ENCODE measurements at places on chromosomes 7 and 10. TPM values are rescaled to one million over a fixed set of nuclear protein-coding genes. Genes with fewer than 3 reads are reported as not detected.

Gene OGDH
- total RNA-seq: 79.4 TPM

Gene HABP2
- 5.6 TPM for total RNA-seq

Gene ANKRD26
- 26.1 TPM for total RNA-seq

Gene HOXA10
- 87.5 TPM for total RNA-seq

Gene PHYH
- total RNA-seq: 22.0 TPM

DNA sequence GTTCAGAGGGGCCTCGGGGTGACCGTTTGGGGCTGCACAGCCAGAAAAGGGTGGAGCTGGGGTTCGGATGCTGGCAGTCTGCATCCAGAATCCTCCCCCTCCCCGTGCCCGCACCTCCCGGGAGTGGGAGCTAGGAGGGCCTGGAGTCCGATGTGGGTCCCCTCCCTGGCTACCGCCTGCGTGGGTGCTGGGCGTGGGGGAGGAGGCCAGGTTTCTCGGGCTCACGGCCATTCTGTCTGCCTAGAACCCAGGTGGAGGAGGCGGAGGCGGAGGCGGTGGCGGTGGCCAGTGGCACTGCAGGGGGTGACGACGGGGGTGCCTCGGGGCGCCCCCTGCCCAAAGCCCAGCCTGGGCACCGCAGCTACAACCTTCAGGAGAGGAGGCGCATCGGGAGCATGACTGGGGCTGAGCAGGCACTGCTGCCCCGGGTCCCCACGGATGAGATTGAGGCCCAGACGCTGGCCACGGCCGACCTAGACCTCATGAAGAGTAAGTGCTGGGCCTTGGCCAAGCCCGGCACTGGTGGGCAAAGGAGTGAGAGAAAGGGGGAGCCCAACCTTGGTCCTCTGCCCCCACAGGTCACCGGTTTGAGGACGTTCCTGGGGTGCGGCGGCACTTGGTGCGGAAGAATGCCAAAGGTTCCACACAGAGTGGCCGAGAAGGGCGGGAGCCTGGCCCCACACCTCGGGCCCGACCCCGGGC, 7.0 kb downstream of the SLC4A2 start:
- DNase-seq: no peak

DNA sequence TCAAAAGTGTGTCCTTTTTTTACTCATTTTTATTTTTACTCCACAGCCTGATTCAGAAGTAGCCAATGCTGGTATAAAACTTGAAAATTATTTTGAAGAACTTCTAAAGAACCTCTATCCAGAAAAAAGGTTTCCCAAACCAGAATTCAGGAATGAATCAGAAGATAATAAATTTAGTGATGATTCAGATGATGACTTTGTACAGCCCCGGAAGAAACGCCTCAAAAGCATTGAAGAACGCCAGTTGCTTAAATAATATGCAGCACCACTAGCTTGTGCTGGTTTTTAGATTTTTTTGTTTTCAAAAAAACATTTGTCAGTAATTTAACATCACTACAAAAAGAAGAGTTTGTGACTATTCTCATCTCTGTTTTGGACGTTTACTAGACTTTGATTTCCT, 116.5 kb downstream of the SVOPL start:
- DNase-seq: no peak

DNA sequence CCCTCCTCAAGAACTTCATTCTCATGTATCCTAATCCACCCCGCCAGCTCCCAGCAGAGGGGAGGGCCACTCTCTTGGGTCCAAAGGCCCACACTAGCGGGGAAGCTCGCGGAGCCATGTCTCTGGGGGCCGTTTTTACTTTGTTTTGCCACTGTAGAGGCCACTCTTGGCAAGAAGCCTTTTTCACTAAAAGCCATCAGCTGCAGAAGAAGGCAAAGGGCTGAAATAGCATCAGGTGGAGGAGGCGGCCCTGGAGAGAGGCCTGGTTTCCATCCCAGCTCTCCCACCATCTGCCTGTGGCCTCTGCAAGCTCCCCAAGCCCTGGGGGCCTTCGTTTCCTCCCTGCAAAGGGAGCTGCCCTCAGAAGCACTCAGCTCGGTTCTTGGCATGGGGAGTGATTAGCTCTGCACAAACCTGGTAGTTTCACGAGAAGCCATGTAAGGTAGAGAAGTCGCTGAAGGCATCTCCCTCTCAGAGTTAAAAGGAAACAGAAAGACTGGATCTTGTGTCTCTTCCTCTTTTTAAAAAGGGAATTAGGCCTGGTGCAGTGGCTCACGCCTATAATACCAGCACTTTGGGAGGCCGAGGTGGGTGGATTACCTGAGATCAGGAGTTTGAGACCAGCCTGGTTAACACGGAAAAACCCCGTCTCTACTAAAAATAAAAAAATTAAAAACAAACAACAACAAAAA, 70.3 kb downstream of the PARP12 start:
- DNase-seq: peak; percentile 28

- DNase-seq: no peak
Measured at GRCh38 chr10:132076578-132077081, 10.9 kb downstream of the JAKMIP3 start.

- DNase-seq: no peak
Measured at GRCh38 chr7:100171840-100172239, 3.4 kb upstream of the GAL3ST4 start.

GRCh38 chr7:84372712-84373111, 178.1 kb upstream of the SEMA3A start:
- no peak for DNase-seq

Data from uterus (tissue), 4 donors.